Thymus (tissue), 14 donors: ENCODE measurements at places on chromosomes 13 and 19. TPM values are rescaled to one million over a fixed set of nuclear protein-coding genes. Genes with fewer than 3 reads are reported as not detected.

Gene NKG7
- 10.5 TPM for total RNA-seq

Gene ZNF578
- 1.6 TPM for total RNA-seq

Gene DCT
- 0.90 TPM for total RNA-seq

Gene MTUS2
- total RNA-seq: 0.09 TPM

Gene PRSS57
- 8.5 TPM for total RNA-seq

Gene LILRB4
- total RNA-seq: 4.2 TPM

Gene ERICH6B
- not detected for total RNA-seq

Gene SIGLECL1
- total RNA-seq: 0.05 TPM

Gene NAPSA
- total RNA-seq: 0.94 TPM

Gene C19orf81
- 0.61 TPM for total RNA-seq

Gene KIR2DL3
- total RNA-seq: not detected

Gene ACP7
- total RNA-seq: under 0.01 TPM

Gene ZNF491
- 4.8 TPM for total RNA-seq

Gene DZIP1
- total RNA-seq: 7.0 TPM

GRCh38 chr19:1254081-1254527 lies 5.7 kb downstream of the MIDN start:
- H3K27ac ChIP-seq: no peak overlapping the region
- peaks cover 60% of the 10 kb centered on the region for H3K36me3 ChIP-seq
- H3K4me1 ChIP-seq: peaks cover 44% of the 10 kb centered on the region

DNA sequence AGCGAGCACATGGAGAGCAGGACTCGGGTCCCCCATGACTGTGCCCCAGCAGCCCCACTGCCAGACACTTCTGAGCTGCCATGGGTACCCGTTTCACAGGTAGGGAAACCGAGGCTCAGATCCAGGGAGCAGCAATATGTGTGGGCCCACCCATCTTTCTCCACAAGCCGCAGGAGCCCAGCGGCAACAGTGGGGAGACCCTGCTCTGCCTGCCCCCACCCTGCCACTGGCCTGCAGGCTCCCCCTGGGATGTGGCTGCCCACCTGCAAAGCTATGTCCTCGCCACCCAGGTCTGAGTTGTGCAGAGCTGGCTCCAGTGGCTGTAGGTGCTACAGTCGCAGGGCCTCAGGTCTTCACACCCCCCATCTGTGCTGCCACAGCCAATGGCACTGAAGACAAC lies 50.6 kb upstream of the C1QTNF9B start:
- no peak for DNase-seq
- no peak overlapping the region for H3K27ac ChIP-seq
- no peak overlapping the region for H3K4me3 ChIP-seq
- no peaks in the 10 kb centered on the region for H3K27me3 ChIP-seq
- H3K4me1 ChIP-seq: no peaks in the 10 kb centered on the region

DNA sequence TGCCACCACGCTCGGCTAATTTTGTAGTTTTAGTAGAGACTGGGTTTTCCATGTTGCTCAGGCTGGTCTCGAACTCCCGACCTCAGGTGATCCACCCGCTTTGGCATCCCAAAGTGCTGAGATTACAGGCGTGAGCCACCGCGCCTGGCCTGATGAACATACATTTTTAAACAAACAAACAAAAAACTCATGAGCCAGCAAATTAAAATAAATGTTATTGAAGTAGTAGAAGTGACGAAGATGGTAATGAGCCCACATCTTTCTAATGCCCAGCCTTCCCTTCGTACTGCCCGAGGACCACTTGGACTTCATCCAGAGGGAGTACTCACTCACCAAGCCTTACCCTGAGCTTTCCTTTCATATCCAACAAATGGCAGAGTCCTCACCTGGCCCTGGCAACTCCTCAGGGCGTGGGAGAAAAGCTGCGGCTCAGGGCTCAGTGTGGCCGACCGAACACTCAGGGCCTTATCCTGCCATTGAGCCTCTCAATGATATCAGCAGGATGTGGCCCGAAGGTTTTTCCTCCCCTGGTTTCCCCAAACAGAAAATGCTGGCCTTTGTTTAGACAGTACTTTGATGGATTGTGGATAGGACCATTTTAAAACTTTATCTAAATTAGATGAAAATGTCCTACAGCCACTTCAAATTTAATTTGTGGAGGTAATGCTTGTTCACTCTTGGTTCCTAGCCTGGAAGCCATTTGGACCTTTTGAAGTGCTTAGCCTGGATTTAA lies 22.8 kb upstream of the ABCC4 start:
- no peaks in the 10 kb centered on the region for H3K27me3 ChIP-seq
- no peak overlapping the region for H3K4me3 ChIP-seq
- H3K4me1 ChIP-seq: no peaks in the 10 kb centered on the region
- H3K27ac ChIP-seq: no peak overlapping the region
- DNase-seq: no peak
- no peaks in the 10 kb centered on the region for H3K36me3 ChIP-seq

DNA sequence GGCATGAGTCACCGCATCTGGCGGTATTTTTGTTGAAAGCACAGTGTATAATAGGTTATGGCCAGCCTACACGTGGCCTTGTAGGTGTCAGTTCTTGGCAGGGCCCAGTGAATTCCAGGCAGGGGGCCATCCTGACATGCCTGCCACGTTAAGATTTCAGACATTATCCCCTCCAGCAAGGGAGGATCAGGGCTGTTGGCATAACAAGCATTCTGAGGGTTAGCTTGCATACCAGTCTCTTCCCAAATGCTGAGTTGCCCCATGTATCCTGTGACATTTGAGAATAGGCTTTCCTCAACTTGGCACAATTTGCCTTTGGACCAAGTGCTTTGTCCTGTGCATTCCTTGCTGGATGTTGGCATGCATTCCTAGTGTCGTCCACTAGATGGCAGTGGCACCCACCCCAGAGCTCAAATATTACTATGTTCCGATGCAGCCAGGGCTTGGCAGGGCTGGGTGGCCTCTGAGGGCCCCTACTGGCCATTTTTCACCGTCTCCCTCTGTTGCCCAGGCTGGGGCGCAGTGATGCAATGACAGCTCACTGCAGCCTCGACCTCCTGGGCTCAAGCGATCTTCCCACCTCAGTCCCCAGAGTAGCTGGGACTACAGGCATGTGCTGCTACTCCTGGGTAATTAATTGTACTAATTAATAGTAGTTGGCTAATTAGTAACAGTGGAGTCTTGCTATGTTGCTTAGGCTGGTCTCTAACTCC lies 31.2 kb downstream of the NLRP12 start:
- peak; percentile 80 for DNase-seq
- no peak overlapping the region for H3K27ac ChIP-seq
- H3K36me3 ChIP-seq: no peaks in the 10 kb centered on the region
- no peak overlapping the region for H3K4me3 ChIP-seq

- H3K27ac ChIP-seq: no peak overlapping the region
- no peaks in the 10 kb centered on the region for H3K36me3 ChIP-seq
- no peak for DNase-seq
- H3K4me3 ChIP-seq: peak overlapping the region; percentile 71
- H3K4me1 ChIP-seq: peaks cover 6% of the 10 kb centered on the region
- H3K27me3 ChIP-seq: no peaks in the 10 kb centered on the region
These were observed 679 bp downstream of the ZNF471 start for GRCh38 chr19:56508290-56508778.

DNA sequence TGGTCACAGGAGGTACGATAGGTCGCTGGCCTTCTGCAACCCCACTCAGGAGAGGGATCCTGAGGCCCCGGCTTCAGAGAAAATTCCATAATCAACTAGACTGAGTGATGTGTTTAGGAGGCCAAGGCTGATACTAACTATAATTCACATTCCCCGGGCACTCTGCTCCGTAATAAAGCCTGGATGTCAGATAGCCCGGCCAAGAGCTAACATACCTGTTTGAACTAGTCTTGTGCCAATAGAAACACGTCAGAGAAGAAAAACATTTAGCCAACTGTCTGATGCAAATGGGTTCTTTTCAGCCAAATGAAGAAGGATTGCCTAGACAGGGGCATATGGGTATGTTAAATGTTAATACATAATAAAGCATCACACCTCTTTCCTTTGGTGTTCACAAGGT lies 204.2 kb downstream of the TSHZ3 start:
- H3K36me3 ChIP-seq: no peaks in the 10 kb centered on the region
- H3K4me1 ChIP-seq: no peaks in the 10 kb centered on the region
- H3K4me3 ChIP-seq: no peak overlapping the region
- no peaks in the 10 kb centered on the region for H3K27me3 ChIP-seq

GRCh38 chr19:887072-887471 lies 5.9 kb downstream of the MED16 start:
- peaks cover under 1% of the 10 kb centered on the region for H3K4me1 ChIP-seq
- no peak overlapping the region for H3K4me3 ChIP-seq
- H3K27ac ChIP-seq: no peak overlapping the region
- no peak for DNase-seq
- H3K36me3 ChIP-seq: peaks cover 61% of the 10 kb centered on the region

DNA sequence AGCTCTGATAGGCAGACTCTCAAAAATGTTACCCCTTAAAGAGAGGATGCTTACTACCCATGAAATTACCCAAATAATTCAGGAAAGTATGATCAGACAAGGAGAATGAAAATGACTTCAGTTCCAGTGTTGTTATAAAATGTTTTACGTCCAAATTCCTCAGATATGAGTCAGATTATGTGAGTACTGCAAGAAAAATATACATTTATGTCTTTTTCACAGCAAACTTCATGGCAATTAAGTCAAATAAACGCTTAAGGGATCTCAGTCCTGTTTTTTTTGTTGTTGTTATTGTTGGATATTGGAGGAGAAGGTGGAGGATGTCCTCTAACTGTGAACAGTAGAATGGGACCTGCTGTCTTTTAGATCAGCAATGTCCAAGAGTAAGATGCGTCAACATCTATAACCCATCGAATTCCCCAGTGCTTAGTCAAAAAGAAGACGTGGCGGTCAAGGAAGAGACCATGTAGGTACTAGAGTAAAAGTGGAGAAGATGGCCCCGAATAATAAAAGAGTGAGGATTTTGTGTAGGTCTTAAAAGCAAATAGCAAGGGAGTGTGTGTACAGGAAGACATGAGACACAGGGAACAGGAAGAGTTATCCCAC lies 215.4 kb upstream of the IRS2 start:
- H3K27ac ChIP-seq: no peak overlapping the region
- no peaks in the 10 kb centered on the region for H3K4me1 ChIP-seq
- H3K36me3 ChIP-seq: no peaks in the 10 kb centered on the region
- H3K4me3 ChIP-seq: no peak overlapping the region

GRCh38 chr19:56933014-56933705 lies 92.6 kb upstream of the PEG3 start:
- no peaks in the 10 kb centered on the region for H3K36me3 ChIP-seq
- H3K27me3 ChIP-seq: no peaks in the 10 kb centered on the region
- H3K4me1 ChIP-seq: no peaks in the 10 kb centered on the region
- no peak overlapping the region for H3K4me3 ChIP-seq

DNA sequence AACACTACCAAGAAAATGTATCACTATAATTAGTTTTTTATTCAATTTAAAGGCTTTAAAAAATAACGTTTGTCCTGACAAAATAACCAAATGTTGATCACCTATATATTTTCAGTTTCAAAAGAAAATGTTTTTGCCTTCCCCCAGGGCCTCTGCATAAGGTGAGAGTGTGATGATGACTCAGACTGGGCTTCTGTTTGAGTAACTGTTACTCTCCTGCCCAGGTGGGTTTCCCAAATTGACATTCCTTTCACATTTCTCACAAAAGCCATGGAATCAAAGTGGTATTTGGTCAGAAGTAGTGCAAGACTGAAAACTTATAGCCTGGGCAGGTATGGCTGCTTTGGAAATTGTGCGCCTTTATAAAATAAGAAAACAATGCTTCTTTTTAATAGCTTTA lies 180.6 kb downstream of the COG6 start:
- DNase-seq: no peak
- no peaks in the 10 kb centered on the region for H3K36me3 ChIP-seq
- H3K27ac ChIP-seq: no peak overlapping the region
- no peaks in the 10 kb centered on the region for H3K27me3 ChIP-seq
- H3K4me1 ChIP-seq: no peaks in the 10 kb centered on the region
- no peak overlapping the region for H3K4me3 ChIP-seq

DNA sequence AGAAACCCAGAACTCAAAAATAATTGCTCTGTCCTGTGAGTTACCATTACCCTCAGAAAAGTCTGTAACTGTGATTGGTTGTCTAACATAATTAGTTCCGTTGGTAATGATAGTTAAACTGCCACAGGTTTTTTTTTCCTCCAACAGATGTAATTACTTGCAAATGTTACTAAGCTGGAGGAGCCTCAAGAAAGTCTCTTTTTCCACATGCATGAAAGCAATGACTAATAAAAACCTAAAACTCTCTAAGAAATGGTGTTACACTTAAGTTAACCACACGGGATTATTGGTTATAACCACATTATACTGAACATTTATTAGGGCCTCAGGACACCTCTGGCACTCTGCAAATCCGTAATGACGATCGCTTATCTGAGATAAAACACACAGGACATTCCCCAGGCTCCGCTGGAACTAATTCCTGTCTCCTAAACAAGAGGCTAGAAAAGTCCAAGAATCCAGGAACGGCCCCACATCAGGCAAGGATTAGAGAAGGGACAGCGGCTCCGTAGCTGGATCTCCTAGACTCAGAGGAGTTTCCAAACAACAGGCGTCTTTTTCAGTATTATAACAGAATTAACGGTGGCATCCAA lies 753 bp downstream of the ZNF235 start:
- H3K4me3 ChIP-seq: peak overlapping the region; percentile 96
- peaks cover 18% of the 10 kb centered on the region for H3K36me3 ChIP-seq
- no peak overlapping the region for H3K27ac ChIP-seq
- H3K4me1 ChIP-seq: peaks cover 10% of the 10 kb centered on the region

DNA sequence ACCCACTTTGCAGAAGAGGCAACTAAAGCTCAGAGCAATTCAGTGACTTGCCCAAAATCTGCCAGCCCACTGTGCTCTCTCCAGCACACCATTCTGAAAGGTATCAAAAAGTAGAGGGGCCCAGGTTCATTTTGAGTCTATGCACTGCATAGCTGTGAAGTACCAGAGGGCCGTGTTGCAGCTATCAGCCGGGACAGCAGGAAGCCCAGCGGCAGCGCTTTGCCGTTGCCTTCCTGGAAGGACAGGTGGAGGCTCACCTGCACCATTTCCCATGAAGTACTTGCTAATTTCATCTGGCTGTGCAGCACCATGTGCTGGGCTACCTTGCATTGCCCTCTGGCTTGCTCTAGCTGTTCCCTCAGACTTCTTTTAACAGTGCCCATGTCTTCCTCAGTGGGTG lies 2.7 kb upstream of the SERPINE3 start:
- DNase-seq: no peak
- H3K4me1 ChIP-seq: peaks cover 10% of the 10 kb centered on the region
- no peaks in the 10 kb centered on the region for H3K36me3 ChIP-seq
- H3K27me3 ChIP-seq: no peaks in the 10 kb centered on the region

DNA sequence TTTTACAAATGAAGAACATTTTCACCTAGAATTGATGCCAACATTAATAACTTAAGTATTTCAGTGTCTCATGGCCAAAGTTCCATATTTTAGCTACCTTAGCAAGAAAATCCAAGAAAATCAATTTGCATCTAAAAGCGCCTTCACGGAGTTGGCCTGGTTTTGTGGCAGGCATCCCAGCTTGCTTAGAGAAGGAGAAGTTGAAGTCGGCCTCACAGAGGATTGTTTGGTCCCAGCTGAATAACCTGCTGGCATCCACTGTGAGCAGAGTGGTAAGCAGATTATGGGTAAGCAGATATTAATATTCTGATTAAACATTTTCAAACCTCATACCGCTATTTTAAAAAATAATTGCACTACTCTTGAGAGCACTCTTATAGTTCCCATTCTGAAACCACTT lies 62.3 kb upstream of the STARD13 start:
- DNase-seq: no peak
- no peaks in the 10 kb centered on the region for H3K36me3 ChIP-seq
